ENCODE measurements at places on chromosomes 12 and 14. TPM values are rescaled to one million over a fixed set of nuclear protein-coding genes. Genes with fewer than 3 reads are reported as not detected.

GRCh38 chr14:75044752-75045151, 6.5 kb downstream of the MLH3 start:
- H3K4me1 ChIP-seq: peaks cover 34% of the 10 kb centered on the region
- no peak for DNase-seq
- H3K4me3 ChIP-seq: no peak overlapping the region
- H3K27me3 ChIP-seq: no peaks in the 10 kb centered on the region
- H3K36me3 ChIP-seq: peaks cover 26% of the 10 kb centered on the region
- no peak overlapping the region for H3K27ac ChIP-seq

- no peak overlapping the region for H3K4me3 ChIP-seq
- H3K36me3 ChIP-seq: no peaks in the 10 kb centered on the region
Observed at GRCh38 chr14:34195964-34196363, 245.1 kb upstream of the EGLN3 start.

- peaks cover 90% of the 10 kb centered on the region for H3K4me1 ChIP-seq
- DNase-seq: no peak
- peaks cover 63% of the 10 kb centered on the region for H3K36me3 ChIP-seq
- H3K27me3 ChIP-seq: no peaks in the 10 kb centered on the region
- no peak overlapping the region for H3K4me3 ChIP-seq
Observed at GRCh38 chr14:91383439-91383838, 34.2 kb downstream of the CCDC88C start.

DNA sequence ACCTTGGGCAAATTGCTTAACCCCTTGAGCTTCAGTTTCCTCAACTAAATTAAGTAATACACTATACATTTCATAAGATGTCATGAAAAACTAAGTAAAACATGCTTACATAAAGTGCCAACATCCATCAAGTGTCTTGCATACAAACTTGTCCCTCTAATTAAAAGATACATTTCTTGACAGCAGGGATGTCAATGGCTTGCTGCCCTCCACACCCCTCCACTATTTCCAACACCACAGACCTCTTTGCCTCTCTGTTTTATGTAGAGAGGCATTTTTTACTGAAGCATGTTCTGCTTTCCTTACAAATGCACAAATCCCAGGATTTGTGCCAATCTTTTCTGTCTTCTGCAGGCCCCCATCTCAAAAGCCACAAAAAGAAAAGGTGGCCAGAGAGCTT, 89.0 kb upstream of the HOXC13 start:
- H3K27me3 ChIP-seq: peaks cover 48% of the 10 kb centered on the region
- H3K27ac ChIP-seq: no peak overlapping the region
- no peaks in the 10 kb centered on the region for H3K36me3 ChIP-seq
- no peaks in the 10 kb centered on the region for H3K4me1 ChIP-seq

Gene KIF26A
- 7.7 TPM for total RNA-seq

Gene ATP23
- 18.7 TPM for total RNA-seq

Gene TMEM229B
- total RNA-seq: 13.3 TPM
